ENCODE measurements at places on chromosomes 7 and 10. TPM values are rescaled to one million over a fixed set of nuclear protein-coding genes. Genes with fewer than 3 reads are reported as not detected.

Gene CYP2W1
- not detected for total RNA-seq

Gene COL28A1
- 11.8 TPM for total RNA-seq

Gene ST8SIA6
- 1.1 TPM for total RNA-seq

Gene SLC26A3
- total RNA-seq = 6.4 TPM

Gene LAMB4
- 0.14 TPM for total RNA-seq

Gene DPYSL4
- total RNA-seq = 0.82 TPM

Gene AOC1
- not detected for total RNA-seq

Gene SLC26A5
- 0.33 TPM for total RNA-seq

Gene SLC29A3
- 6.2 TPM for total RNA-seq

Gene WDR37
- total RNA-seq = 9.6 TPM

Gene CYP2C18
- total RNA-seq = not detected

Gene PPP1R17
- total RNA-seq = not detected

Gene PKD2L1
- not detected for total RNA-seq

Gene CPXM2
- 153 TPM for total RNA-seq

Gene KCNIP2
- 7.1 TPM for total RNA-seq

Gene NPFFR1
- total RNA-seq = under 0.01 TPM

Gene SFTPA2
- total RNA-seq = not detected

Gene SYNPO2L
- total RNA-seq = not detected

Gene ASB13
- 23.5 TPM for total RNA-seq

Gene FKBP9
- 134 TPM for total RNA-seq

Gene C10orf62
- total RNA-seq = not detected

Gene CPA4
- not detected for total RNA-seq

Gene CTTNBP2
- total RNA-seq = 11.1 TPM

Gene FFAR4
- total RNA-seq = 0.55 TPM

Gene MMRN2
- 8.6 TPM for total RNA-seq

Gene TMEM140
- total RNA-seq = 29.6 TPM

Gene STEAP1
- total RNA-seq = 13.2 TPM

Gene AKR1C8
- not detected for total RNA-seq

Gene SFTPA1
- total RNA-seq = not detected

Gene UTF1
- not detected for total RNA-seq

Gene MBL2
- total RNA-seq = not detected

Gene MRLN
- not detected for total RNA-seq

Gene GPRIN2
- not detected for total RNA-seq

Gene STAG3
- total RNA-seq = 0.14 TPM

Gene GPR141
- not detected for total RNA-seq
